ENCODE measurements at places on chromosomes 5 and 9. TPM values are rescaled to one million over a fixed set of nuclear protein-coding genes. Genes with fewer than 3 reads are reported as not detected.

The SLC4A9 gene
- not detected for total RNA-seq

The PCDHGA3 gene
- total RNA-seq = 1.7 TPM

The ADAM19 gene
- 27.0 TPM for total RNA-seq

The PCDHB11 gene
- 4.6 TPM for total RNA-seq

The CDK9 gene
- total RNA-seq = 68.3 TPM

The LCN1 gene
- total RNA-seq = not detected

The CDX1 gene
- not detected for total RNA-seq

The TMEFF1 gene
- total RNA-seq = 1.7 TPM

The ITGA2 gene
- 6.1 TPM for total RNA-seq

The MLANA gene
- total RNA-seq = not detected

The KCTD16 gene
- 0.11 TPM for total RNA-seq

The FOXD4L5 gene
- total RNA-seq = not detected

The SPATA9 gene
- total RNA-seq = not detected

The PCDHB14 gene
- 6.8 TPM for total RNA-seq

The FAM221B gene
- total RNA-seq = not detected

The PFN3 gene
- not detected for total RNA-seq

The RAD50 gene
- 33.0 TPM for total RNA-seq

The ZCCHC10 gene
- total RNA-seq = 40.8 TPM

The ACOT12 gene
- total RNA-seq = not detected

The TNFSF8 gene
- 0.83 TPM for total RNA-seq

The ADGRD2 gene
- total RNA-seq = not detected

The CDH6 gene
- total RNA-seq = 5.3 TPM

The PCDHGA11 gene
- total RNA-seq = 5.1 TPM

The PPP3R2 gene
- total RNA-seq = not detected

The GRIA1 gene
- total RNA-seq = 0.63 TPM

The LRRC19 gene
- not detected for total RNA-seq

The SERF1A gene
- 16.2 TPM for total RNA-seq

The NUTM2F gene
- total RNA-seq = not detected

The SEMA6A gene
- total RNA-seq = 20.9 TPM

The ANKRD34B gene
- not detected for total RNA-seq

The TMEM215 gene
- total RNA-seq = 0.06 TPM

The TRIM36 gene
- total RNA-seq = 5.7 TPM

The SLC6A18 gene
- total RNA-seq = not detected

The PCDHA1 gene
- total RNA-seq = not detected

The NPR3 gene
- 2.1 TPM for total RNA-seq

The FAM151B gene
- total RNA-seq = 1.6 TPM

The ALAD gene
- total RNA-seq = 28.1 TPM

The PDZD2 gene
- total RNA-seq = 12.9 TPM

The ARSI gene
- total RNA-seq = 10.1 TPM

The CA9 gene
- not detected for total RNA-seq

The ADRB2 gene
- total RNA-seq = 5.2 TPM

All from esophagus muscularis mucosa (tissue), 4 donors.